ENCODE measurements at places on chromosomes 7 and 10.
A peak's percentile ranks its signal among the peaks of the same experiment; 100 is the strongest.

GRCh38 chr7:17947620-17948019 lies 7.3 kb upstream of the SNX13 start:
- DNase-seq = no peak

DNA sequence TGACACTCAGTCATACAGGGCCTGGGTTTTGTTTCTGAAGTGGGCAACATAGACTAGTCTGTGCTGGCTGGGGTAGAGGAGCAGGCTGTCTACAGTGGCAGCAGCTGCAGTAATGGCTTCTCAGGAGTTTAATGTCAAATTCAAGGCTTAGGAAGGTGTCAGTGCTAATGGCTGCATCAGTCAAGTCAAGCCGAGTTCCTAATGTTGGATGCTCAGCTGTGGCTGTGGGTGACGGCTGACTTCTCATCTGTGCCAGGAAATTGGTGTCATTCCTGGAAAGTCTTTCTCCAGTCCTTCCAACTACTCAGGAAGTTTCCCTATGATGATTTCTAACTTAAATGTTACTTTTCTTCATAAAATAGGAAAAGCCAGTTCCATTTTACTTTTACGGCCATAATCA lies 468.1 kb upstream of the IGFBP3 start:
- no peak for DNase-seq

GRCh38 chr7:40306025-40306424 lies 171.2 kb downstream of the SUGCT start:
- DNase-seq = no peak

DNA sequence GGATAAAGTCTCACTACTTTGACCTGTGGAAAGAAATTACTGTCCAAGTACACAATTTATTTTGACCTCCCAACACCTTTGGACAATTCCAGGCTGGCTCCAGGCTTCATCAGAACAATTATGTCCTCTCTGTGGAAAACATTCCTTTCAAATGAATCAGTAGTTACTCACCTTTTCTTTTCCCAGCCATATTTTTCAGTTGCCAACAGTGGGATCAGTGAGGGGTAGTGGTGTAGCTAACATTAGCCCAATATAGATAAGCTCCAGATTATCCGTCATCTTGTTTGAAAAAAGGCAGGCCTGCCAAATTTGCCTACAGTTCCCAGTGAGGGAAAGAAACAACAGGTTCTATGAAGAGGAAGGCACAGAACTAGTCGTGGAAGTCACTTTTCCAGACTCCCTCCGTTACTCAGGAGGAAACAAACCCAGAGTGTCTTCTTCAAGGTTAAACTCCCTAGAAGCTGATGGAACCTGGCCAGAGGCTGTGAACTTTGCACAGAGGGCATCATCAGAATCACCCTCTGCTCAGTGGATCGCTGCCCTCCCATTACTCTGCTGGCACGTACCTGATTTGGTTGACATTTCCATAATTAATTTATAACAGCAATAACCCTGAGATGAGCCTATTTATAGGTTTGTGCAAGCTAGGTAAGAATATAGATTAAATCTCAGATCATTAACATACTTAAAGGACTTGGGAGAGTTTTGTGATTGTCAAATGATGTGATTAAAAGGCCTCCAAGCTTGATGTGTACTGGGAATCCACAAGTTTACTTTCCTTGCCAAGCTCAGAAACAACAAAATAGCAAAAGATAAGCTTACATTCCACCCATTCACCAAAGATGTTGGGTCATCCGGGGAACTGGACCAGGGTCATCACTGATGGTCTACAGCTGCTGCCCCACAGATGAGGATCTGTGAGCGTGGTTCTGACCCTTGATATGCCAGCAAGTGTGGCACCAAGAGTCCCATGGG lies 654.6 kb upstream of the GALNT17 start:
- DNase-seq = no peak

DNA sequence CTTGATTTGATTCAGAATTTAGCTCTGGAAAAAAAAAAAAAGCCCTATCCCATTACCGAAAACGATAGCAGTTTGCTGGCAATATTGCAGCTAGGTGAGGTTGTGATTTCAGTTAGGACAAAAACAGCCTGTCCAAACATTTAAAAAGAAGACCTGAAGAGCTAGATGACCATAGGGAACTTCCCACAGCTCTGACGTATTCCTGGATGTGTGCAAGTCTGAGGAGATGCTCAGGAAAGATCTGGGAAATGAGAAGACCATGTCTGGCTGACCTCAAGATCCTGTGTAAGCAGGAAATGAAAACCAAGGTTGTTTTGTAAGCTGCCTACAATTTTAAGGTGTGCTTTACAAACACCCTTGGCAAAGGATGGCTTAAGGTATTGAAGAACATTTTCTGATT lies 88.7 kb downstream of the RAMP3 start:
- DNase-seq = no peak

GRCh38 chr10:3471472-3471871 lies 298.9 kb upstream of the PITRM1 start:
- DNase-seq = no peak

- no peak for DNase-seq
Observed at GRCh38 chr7:151871904-151872303, 5.0 kb downstream of the PRKAG2 start.

GRCh38 chr7:117096942-117097341 lies 143.6 kb downstream of the ST7 start:
- no peak for DNase-seq

GRCh38 chr10:121865554-121865953 lies 62.3 kb downstream of the ATE1 start:
- no peak for DNase-seq

DNA sequence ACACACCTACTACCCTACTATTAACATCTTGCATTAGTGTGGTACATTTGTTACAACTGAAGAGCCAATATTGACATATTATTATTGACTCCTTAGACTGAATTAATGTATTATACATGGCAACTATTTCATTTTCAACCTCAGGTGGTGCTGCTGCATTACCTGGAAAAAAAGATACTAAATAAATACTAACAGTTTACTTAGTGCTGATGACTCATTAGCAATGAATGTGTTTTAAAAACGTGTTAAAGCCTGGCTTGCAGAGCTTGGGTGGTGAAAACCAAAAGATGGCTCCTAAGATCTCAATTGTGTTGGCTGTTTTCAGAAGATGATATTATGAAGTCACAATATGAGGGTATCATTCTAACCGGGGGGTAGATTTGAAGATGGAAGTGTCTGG lies 34.8 kb downstream of the CFAP43 start:
- no peak for DNase-seq

DNA sequence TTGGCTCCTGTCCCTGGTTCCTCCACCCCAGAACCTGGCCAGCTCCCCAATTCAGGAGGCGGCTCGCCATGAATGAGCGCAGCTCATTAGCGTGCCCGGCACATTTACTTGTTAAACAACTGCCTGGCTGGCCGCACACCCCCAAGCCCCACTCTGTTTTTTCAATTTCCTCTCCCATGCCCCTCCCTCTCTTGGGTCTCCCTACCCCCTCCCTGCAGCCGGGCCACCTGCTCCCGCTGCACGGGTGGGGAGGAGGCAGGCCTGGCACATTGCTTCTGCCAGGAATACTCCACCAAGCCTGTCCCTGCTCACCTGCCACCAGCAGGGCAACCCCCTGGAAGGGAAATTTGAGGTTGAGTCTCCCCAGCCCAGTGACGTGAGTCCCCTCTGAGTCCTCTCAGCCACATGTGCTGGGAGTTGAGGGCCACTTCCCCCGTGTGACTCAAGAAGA lies 2.5 kb upstream of the SLIT1 start:
- no peak for DNase-seq

- DNase-seq = no peak
Observed at GRCh38 chr10:77247031-77247990, 390.3 kb downstream of the KCNMA1 start.

DNA sequence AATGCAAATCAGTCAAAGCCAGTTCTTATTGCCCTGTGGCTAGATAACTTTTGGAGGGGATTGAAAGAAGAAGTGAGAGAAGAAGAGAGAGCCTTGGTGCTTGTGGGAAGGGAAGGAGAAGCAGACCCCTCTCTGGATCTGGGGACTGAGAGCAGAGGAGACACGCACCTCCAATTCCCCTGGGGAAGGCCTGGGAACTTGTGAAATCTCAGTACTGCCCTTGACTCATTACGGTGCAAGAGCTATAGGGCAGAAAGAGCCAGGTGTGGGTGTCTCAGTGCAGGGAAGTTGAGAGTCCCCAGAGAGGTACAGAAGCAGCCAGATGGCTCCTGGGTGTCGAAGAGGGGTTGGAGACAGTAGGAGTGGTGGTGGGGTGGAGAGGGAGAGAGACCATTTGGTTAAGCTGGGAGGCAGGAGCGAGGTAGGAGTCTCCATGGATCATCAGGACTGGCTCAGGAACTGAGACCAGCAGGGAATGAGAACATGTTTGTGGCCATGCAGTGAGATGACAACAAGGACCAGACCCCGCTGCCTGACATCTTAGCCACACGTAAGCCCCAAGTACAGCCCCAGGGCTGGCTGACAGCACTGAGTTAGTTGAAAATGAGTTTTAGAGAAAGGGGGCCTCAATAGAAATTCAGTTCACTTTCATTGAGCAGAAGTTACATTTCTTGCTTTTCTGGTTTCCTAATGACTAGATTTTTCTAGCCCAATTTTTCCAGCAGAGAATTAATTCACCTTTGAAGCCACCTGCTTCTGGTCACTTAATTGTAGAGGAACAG lies 238.2 kb downstream of the BUB3 start:
- no peak for DNase-seq

- no peak for DNase-seq
Observed at GRCh38 chr7:143436325-143436946, 6.8 kb upstream of the TAS2R60 start.

GRCh38 chr7:92671505-92672169 lies 81.4 kb upstream of the FAM133B start:
- peak; percentile 18 for DNase-seq

DNA sequence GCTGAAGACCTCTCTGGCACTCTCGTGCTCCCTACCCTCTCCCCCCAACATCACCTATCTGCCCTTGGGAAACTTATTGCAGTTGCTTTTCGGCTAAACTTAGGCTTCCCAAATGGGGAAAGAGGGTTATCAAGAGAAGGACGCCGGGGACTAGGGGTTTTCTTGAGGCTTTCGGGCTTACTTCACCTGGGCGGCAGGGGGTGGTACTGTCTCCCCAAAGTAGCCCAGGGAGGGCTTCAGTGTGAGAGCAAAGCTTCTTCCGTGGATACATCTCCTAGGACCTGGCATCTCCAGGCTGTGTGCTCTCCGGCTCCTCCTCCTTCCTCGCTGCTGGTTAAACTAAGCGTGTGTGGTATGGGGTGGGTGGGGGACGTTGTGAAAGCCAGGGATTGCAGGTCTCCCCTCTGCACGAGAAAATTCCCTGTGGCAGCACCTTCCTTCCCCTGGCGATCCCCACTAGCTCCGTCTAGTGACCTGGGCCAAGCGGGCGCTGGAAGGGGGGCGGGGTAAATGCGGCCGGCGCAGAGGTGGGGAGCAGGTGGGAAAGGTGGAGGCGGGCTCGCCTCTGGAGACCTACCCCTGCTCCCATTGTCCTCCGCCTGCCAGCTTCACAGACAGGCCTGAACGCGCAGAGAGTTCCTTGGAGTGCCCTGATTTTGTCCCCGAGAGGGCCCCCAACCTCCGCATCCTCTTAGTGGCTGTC lies 1.1 kb downstream of the PLXDC2 start:
- DNase-seq = no peak

DNA sequence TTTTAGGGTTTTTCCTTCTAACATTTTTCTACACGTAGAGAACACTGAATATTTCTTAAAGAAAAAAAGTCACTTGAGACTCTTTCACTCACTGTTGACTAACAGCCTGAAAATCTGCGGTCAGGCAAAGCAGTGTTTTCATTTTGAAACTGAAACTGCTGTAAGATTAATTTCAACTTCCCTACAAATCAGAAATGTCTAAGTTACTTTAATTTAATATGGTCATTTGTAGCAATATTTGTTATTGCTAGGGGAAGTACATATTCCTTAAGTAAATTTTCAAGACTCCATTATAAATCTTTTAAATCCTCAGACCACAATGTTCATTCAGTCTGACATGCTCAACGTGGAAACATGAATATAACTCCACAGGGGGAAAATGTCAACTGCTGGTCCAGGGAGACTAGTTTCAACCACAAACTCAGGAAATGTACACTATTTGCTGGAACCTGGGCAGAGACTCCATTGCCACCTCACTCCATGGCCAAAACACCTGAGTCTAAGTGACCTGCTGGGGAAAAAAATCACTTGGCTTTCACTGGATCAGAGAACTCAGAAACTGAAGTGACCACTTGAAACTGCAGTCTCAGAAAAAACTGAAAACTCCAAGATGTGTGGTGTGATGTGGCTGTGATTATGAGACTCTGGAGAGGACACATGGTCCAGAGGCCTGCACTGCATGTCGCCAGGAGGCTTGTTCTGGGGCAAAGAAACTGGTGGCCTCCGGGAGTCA lies 161.2 kb downstream of the TAX1BP1 start:
- DNase-seq = peak; percentile 63

DNA sequence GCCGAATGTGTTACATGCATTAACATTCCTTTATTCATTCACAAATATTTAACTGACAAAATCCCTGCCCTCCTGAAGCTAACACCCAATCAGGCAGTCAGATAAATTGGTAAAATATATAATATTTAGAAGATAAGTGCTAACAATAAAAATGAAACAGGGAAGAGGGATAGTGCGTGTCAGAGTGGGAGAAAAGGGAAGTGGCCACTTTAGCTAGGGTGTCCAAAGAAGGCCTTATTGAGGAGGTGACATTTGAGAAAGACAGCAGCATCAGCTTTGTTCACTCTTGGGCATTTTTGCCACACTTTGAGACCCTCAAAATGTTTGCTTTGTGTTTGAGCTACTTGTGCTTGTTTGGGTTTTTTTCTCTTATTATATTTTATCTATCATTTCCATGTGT lies 317.8 kb downstream of the SNX13 start:
- no peak for DNase-seq

DNA sequence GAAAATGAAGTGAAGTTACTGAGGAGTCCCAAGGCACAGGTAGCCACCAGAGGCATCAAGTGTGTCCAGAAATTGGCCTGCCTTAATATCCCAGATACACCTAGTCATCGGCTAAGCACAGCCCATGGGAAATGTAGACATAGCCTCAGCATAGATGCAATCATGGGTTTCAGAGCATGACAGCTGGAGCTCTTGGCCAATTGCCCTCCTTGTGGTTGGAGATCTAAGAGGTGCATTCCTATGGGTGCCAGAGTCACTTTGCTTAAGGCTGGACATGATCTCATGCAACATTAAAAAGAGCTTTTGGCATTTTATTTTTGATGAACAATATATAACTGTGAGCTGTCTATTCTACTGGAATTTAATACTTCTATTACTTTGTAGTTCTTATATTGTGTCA lies 758.0 kb upstream of the LRRTM3 start:
- no peak for DNase-seq

GRCh38 chr7:135512135-135512887 lies 2.4 kb upstream of the CNOT4 start:
- peak; percentile 77 for DNase-seq

GRCh38 chr7:20738518-20739481 lies 47.9 kb downstream of the SP8 start:
- DNase-seq = no peak

DNA sequence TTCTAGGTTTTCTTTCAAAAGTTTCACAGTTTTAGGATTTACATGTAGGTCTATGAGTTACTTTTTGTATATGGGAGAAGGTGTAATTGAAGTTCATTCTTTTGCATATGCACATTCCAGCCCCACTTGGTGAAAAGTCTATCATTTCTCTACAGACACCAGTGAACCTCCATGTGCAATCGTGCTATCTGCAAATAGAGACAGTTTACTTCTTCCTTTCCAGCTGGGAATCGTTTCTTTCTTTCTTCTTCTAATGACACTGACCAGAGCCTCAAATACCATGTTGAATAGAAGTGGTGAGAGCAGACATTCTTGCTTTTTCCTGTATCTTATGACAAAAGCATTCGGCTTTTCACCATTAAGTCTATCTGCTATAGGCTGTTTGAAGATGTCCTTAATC lies 122.7 kb downstream of the ARHGAP22 start:
- DNase-seq = no peak
